ENCODE measurements at places on chromosomes 3 and 15. TPM values are rescaled to one million over a fixed set of nuclear protein-coding genes. Genes with fewer than 3 reads are reported as not detected.

DNA sequence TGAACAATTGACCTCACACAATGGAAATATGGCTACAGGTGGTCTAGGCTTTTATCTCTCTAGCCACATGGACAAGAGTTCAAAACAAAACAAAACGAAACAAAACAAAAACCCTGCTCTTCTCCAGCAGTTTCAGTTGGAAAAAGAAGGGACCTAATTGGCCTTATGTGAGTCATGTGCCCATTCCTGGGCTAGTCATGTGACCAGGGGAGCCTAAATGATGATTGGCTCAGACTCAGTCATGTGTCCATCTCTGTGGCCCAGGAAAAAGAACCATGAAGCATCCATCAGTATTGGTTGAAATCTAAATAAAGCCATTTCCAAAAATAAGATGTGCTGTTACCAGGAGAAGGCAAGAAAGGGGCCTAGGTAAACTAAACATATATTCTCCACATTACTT lies 96.8 kb downstream of the ANXA2 start:
- DNase-seq = no peak
- H3K36me3 ChIP-seq = no peaks in the 10 kb centered on the region
- H3K27me3 ChIP-seq = no peaks in the 10 kb centered on the region
- H3K4me3 ChIP-seq = no peak overlapping the region

GOLGA6A gene
- not detected for total RNA-seq

DNA sequence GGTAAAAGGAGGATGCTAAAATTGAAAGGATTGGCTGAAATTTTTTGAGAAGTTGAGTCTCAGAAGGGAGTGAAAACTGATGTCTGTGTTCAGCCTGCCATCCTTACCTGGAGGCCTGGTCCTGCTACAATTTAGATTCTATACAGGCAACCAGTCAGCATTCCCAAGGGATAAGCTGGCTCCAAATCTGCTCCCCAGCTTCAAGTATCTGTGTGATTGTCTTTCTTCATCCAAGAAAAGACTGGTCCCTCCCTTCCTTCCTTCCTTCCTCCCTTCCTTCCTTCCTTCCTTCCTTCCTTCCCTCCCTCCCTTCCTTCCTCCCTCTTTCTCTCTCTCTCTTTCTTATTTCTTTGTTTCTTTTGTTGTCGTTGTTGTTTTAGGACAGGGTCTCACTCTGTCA lies 24.7 kb upstream of the UMPS start:
- H3K27ac ChIP-seq = no peak overlapping the region
- H3K4me1 ChIP-seq = no peaks in the 10 kb centered on the region
- no peaks in the 10 kb centered on the region for H3K36me3 ChIP-seq
- DNase-seq = no peak

FRMD5 gene
- 0.66 TPM for total RNA-seq

RASGRF1 gene
- total RNA-seq = 0.55 TPM

DNA sequence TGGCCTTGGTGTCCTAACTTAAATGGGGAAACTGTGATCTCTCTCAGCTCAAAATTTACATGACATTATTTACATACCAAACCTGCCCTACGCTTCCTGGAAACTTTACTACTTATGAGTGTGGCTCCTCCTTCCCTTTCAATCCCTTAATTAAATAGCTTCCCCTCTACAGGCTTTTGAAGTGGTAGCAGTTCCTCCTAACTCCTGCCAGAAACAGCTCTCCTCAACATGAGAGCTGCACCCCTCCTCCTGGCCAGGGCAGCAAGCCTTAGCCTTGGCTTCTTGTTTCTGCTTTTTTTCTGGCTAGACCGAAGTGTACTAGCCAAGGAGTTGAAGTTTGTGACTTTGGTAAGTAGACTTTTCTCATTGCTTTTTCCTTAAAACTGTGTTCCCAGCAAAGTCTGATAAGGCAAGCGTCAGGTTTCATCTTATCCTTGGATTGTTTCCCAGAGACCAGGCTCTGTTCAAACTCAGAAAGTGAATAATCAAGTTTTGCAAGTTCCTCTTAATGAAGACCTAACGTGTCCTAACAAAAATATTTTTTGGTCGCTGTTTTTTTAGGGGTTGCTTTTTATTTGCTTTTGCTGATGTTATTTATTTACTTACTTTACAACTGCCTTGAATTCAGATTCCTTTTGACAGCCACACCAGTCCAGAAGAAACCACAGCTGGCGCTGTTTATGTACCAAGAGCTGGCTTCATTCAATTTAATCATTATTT lies at the start of gene ACP3:
Gene ACP3, plus strand, starts transcription at position 179 of the 720 bp plus-strand sequence. Its CDS starts 50 bp downstream, at position 229.
- H3K27ac ChIP-seq = peak within 1 kb of the TSS; percentile 33
- no peak for DNase-seq
- H3K4me3 ChIP-seq = peak within 1 kb of the TSS; percentile 15
- H3K36me3 ChIP-seq = no peaks in the 10 kb centered on the region
- peaks cover 6% of the 10 kb centered on the region for H3K4me1 ChIP-seq
- no peaks in the 10 kb centered on the region for H3K27me3 ChIP-seq

SPSB4 gene
- total RNA-seq = 0.16 TPM

GRCh38 chr3:88033808-88034207 lies 25.0 kb downstream of the CGGBP1 start:
- no peak overlapping the region for H3K4me3 ChIP-seq
- no peak overlapping the region for H3K27ac ChIP-seq
- H3K27me3 ChIP-seq = no peaks in the 10 kb centered on the region
- no peaks in the 10 kb centered on the region for H3K36me3 ChIP-seq

SSUH2 gene
- total RNA-seq = not detected

GRCh38 chr3:156910022-156910421 lies 83.9 kb downstream of the LEKR1 start:
- no peak overlapping the region for H3K27ac ChIP-seq
- no peaks in the 10 kb centered on the region for H3K4me1 ChIP-seq
- no peaks in the 10 kb centered on the region for H3K36me3 ChIP-seq
- DNase-seq = no peak
- H3K27me3 ChIP-seq = no peaks in the 10 kb centered on the region

FGD5 gene
- 7.8 TPM for total RNA-seq

DNA sequence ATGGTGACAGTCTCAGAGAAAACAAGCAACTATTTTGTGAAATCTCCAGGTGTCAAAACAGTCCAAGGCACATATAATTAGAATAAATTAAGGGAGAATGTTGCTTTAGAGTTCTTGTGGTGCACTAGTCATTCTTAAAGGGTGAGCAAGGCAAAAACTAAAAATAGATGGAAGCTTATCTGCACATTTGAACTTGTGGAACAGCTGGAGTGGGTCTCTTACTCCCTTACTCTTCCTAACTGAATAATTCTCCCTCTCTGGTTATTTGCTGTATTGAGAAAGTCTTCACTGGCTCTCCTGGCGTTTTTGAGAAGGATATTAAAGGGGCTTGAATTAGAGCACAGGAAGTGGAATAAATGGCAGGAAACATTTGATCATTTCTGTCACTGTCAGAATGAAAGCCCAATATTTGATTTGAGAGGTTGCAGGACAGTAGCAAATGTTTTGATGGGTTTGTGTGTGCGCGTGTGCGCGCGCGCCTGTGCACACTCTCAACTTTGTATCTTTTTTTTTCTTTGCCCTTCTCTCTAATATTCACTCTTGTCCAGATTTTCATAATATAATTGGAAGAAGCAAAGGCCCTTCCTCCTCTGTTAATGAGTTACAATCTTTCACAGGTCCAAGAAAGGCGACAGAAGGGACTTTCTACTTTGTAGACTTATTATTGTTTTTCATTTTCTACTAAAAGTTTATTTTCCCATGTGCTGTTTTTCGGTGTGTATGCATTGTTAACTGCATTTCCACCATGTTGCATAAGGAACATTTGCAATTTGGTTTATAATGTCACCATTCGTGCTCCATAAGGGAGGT lies 40.9 kb downstream of the AKAP13 start:
- H3K36me3 ChIP-seq = no peaks in the 10 kb centered on the region
- DNase-seq = no peak
- H3K27me3 ChIP-seq = no peaks in the 10 kb centered on the region
- peaks cover 35% of the 10 kb centered on the region for H3K4me1 ChIP-seq

LDHAL6B gene
- not detected for total RNA-seq

DNA sequence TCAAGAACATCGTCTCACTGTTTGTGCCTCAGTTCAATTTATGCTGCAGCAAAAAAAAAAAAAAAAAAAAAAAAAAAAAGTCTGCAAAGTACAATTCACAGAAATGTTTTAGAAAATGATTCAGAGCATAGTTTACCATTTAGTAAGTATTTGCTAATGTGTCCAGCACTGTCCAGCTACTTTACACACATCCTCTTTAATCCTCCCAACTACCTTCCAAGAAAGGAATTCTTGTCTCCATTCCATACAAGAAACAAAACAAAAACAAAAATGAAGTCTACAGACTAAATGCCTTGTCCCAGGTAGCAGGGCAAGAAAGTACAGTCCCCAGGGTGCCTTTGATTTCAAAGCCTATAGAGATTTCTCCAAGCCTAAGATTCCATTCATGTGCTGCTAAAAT lies 38.9 kb upstream of the SNTN start:
- H3K4me1 ChIP-seq = no peaks in the 10 kb centered on the region
- no peak overlapping the region for H3K27ac ChIP-seq
- no peak for DNase-seq

GRCh38 chr3:58266577-58266976 lies 29.0 kb downstream of the ABHD6 start:
- no peak for DNase-seq
- H3K4me1 ChIP-seq = no peaks in the 10 kb centered on the region
- H3K4me3 ChIP-seq = no peak overlapping the region
- no peak overlapping the region for H3K27ac ChIP-seq

GRCh38 chr15:85591622-85592021 lies 203.1 kb downstream of the KLHL25 start:
- no peak overlapping the region for H3K27ac ChIP-seq
- no peak for DNase-seq
- H3K27me3 ChIP-seq = no peaks in the 10 kb centered on the region
- no peaks in the 10 kb centered on the region for H3K4me1 ChIP-seq
- peaks cover under 1% of the 10 kb centered on the region for H3K36me3 ChIP-seq
- no peak overlapping the region for H3K4me3 ChIP-seq

FGF12 gene
- total RNA-seq = 7.8 TPM

ZSCAN2 gene
- 8.2 TPM for total RNA-seq

ZNF717 gene
- 13.6 TPM for total RNA-seq

DNA sequence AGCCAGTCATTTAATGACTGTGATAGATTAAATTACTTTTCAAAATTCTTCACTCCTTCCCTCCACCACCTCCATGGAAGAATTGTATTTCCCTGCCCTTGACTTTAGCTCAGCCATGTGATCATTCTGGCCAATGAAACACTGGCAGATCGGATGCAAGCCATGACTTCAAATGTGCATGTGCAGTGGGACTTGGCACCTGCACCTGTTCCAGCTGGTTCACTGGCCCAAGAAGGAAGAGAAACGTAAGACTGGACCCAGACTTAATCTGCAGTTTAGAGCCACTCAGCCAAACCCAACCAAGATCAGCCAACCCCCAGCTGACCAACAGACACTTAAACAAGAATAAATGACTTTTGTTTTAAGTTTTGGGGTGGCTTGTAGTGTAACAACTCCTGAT lies 11.8 kb downstream of the DPH3 start:
- H3K27me3 ChIP-seq = no peaks in the 10 kb centered on the region
- no peaks in the 10 kb centered on the region for H3K4me1 ChIP-seq
- no peak overlapping the region for H3K4me3 ChIP-seq

TYRO3 gene
- 6.6 TPM for total RNA-seq

DNA sequence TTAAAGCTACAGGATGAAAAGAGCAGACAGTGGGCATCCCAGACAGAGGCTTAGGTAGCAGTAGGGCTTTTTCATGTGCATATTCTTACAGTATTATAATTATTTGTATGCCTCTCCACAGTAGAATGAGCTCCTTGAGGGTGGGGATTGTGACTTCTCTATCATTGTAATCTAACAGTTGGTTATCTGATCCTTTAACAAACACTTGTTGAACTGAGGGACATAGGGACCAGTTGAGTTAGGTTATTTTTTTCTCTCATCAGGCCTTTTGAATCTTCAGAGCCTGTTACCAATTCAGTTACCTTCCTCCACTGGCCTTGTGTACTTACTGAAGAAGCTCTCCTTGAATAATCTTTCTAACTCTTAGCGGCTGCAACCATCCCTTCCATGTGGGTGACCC lies 1.2 kb downstream of the LSM3 start:
- DNase-seq = no peak
- no peak overlapping the region for H3K4me3 ChIP-seq
- no peak overlapping the region for H3K27ac ChIP-seq
- H3K4me1 ChIP-seq = peaks cover 30% of the 10 kb centered on the region
- H3K36me3 ChIP-seq = peaks cover 34% of the 10 kb centered on the region
- H3K27me3 ChIP-seq = no peaks in the 10 kb centered on the region

DNA sequence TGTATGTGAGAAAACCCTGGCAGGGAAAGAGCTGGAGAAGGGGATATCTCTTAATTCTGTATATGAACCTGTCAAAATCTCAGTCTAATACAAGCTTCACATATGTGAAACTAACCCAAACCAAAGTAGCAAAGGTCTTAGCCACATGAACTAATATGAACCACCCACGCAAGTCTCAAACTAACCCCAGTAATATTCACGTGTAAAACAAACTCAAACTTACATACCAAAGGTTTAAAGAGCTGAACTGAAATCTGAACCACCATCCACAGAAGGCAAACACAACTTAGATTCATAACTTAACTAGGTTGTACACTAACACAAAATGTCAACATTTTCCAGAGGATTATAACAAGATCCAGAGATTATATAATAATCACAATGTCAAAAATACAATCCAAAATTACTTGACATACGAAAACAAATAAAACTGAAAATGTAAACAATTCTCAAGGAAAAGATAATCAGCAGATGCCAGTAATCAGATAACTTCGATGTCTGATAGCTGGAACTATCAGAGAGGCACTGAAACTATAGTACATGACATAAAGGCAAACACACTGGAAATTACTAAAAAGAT lies 64.1 kb downstream of the VPS13C start:
- H3K4me1 ChIP-seq = no peaks in the 10 kb centered on the region
- no peak overlapping the region for H3K27ac ChIP-seq
- no peak for DNase-seq
- no peak overlapping the region for H3K4me3 ChIP-seq
- H3K27me3 ChIP-seq = no peaks in the 10 kb centered on the region
- H3K36me3 ChIP-seq = no peaks in the 10 kb centered on the region

TBC1D23 gene
- 34.9 TPM for total RNA-seq

USP13 gene
- 11.1 TPM for total RNA-seq

DNA sequence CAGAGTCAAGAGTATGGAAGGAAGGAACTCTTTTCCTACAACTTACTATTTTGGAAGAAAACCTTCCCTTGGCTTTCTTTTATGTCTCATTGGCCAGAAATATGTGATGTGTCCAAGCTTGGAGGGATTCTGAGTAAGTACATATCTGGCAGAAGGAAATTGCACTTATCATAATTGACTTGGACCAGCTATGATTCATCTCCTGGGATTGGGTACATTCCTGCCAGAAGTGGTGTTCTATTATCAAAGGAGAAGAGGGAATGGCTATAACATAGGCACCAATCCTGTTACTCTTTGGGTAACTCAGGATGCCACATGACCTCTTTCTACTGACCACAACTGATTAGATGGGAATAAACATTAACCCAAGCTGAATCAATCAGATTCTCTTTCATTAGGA lies 13.5 kb upstream of the DAZL start:
- no peak for DNase-seq
- H3K27ac ChIP-seq = no peak overlapping the region
- H3K27me3 ChIP-seq = no peaks in the 10 kb centered on the region
- no peak overlapping the region for H3K4me3 ChIP-seq
- no peaks in the 10 kb centered on the region for H3K36me3 ChIP-seq

Measured in sigmoid colon (tissue), 7 donors.